ENCODE measurements at places on chromosomes 6 and 20.

GRCh38 chr6:4667591-4667990, 108.6 kb upstream of the CDYL start:
- DNase-seq: no peak

DNA sequence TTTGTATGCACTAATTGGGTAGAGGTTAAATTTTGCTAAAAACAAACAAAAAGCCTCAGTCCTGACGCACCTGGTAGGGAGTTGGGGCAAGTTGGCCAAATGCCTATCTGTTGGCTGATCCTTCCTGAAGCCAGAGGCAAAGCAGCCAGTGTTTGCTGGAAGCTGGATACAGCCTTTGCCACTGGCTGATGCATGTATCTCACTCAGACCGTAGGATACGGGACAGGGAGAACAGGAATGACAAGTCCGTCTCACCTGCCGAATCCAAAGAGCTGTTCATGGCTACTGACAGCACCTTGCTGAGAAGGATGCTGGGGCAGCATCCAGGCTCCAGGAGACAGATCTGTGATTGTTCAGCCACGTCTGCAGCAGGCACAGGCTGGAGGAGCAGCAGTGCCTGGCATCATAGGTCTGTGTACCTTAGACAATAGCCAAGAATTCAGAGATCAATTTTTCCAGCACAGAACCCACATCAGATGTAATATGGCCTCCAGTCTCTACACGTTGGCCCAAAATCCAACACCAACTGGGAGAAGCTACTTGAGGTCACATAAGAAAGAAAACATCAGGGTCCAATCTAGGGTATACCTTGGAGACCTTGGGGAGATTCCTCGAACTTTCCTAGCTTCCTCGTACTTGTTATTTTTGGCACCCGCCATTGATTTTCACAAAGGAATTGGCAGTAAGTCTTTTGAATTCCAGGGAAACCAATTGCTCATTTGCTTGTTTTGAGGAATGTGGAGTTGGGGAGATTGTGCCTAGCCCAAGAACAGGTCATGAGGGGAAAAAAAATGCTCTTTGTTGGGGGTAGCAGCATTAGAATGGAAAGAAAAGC, 108.5 kb upstream of the ARMC2 start:
- no peak for DNase-seq

DNA sequence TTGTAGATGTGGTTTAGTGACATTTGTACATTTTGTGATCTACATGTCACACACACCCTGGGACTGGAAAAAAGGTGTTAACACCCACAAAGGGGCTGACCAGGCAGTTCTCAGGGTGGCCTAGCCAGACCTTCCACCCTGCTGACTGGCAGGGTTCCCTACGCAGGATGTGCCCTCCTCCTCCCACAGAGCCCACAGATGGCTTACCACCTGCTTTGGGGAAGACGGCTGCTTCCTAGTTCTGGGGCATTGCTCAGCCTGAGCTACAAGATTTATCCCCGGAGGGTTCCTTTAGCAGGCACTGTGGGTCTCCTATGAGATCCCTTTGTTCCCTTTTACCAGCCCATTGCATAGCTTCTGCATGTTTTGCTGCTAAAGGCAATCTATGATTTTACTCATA, 35.1 kb downstream of the SNAP25 start:
- DNase-seq: no peak

DNA sequence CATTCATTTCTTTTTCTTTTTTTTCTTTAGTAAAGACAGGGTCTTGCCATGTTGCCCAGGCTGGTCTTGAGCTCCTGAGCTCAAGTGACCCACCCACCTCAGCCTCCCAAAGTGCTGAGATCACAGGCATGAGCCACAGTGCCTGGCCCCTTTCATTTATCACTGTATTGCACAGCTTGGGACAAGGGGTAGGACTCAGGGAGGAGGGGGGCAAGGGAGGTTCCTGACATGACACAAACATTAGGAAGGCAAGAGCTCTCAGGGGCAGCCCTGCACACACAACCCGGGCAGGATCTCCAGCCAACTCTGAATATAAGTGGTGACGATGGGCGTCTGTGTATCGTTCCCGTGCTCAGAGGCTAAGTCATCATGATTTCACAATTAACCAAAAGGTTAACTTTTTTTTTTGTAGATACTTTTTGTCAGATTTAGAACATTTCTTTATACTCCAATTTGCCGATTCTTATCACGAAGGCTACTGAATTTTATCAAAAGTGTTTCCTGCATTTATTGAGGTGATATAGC, 19.9 kb downstream of the SLC2A4RG start:
- no peak for DNase-seq

DNA sequence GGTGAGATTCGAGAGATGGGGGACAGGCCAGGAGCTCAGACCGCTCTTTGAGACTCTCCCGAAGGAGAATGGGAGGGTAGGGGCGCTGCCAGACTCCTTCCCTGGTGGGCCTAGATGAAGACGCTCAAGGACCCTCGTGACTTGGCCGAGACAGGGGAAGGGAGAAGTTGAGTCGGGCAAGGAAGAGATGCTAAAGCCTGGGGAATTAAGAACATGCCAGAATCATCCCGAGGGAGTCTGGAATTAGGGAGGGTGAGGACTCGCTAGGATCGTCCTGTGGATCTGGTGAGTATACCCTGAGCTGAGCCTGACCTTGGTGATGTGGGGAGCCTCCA, 529 bp downstream of the UBE2C start:
- DNase-seq: no peak

- no peak for DNase-seq
These were observed 15.8 kb upstream of the MAP7 start for GRCh38 chr6:136566007-136566487.

GRCh38 chr6:41239467-41240159, 11.5 kb downstream of the TREML4 start:
- DNase-seq: no peak

- DNase-seq: no peak
These were observed 190.3 kb upstream of the CDYL start for GRCh38 chr6:4585682-4586468.

- DNase-seq: no peak
These were observed 705.9 kb downstream of the PTPRT start for GRCh38 chr20:42483730-42484303.

DNA sequence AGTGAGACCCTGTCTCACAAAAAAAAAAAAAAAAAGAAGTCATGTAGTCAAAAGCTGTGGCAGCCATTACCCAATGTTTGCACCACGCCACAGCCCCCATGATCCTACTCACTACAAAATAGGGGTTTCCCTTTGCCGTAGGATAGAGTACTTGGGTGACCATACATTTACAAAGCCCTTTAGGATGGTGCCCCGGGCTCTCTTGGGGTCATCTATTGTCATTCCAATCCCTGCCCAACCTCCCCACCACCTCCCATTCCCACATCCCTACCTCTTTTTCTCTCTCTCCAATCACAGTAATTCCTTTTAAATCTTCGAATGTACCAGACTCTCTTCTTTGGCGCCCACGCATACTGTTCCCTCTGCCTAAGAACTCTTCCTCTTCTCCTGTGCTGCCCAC, 74.6 kb downstream of the KIAA0319 start:
- no peak for DNase-seq

DNA sequence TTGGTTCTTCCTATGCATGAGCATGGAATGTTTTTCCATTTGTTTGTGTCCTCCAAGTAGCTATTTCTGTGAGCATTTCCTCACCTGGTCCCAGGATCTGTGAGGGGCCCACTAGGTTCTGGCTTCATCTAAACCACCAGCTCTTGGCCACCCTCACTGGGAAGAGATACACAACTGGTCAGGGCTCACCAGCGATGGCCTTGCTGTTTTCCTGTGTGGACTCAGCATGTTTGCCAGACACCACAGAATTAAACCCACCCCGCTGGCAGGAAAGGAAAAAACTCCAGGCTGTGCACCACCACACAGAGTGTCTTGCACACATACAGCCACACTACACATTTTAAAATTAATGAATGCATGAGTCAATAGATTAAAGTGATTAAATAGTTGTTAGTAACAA, 65.1 kb upstream of the NXT1 start:
- DNase-seq: no peak

- DNase-seq: no peak
These were observed 2.2 kb upstream of the STXBP5 start for GRCh38 chr6:147201885-147202515.

GRCh38 chr6:25085756-25086155, 150.0 kb upstream of the RIPOR2 start:
- no peak for DNase-seq

All from stimulated activated CD8-positive, alpha-beta memory T cell treated with anti-CD3 and anti-CD28 coated beads, Interleukin-7, amount 100 ng/mL, for 1 hour (primary cell).